ENCODE measurements at places on chromosomes 12 and 14.

DNA sequence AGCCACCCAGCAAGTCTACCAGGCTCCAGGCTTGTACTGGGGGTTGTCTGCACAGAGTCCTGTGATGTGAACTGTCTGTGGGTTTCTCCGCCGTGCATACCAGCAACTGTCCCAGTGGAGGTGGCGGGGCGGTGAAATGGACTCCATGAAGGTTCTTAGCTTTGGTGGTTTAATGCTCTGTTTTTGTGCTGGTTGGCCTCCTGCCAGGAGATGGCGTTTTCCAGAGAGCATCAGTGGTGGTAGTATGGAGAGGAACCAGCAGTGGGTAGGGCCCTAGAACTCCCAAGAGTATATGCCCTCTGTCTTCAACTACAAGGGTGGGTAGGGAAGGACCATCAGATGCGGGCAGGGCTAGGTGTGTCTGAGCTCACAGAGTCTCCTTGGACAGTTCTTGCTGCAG lies 303.8 kb downstream of the TMEM121 start:
- DNase-seq = no peak

DNA sequence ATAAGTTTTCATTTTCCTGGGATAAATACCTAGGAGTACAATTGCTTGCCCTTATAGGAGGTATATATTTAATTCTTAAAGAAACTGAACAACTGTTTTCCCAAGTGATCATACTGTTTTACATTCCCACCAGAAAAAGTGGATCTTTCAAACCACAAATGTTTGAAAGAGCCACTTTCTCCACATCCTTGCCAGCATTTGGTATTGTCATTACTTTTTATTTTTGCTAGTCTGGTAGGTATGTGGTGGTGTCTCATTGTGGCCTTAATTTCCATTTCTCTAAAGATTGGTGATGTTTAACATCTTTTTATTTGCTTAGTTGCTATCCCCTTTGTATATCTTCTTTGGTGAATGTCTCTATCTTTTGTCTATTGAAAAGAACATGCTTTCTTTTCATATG lies 50.6 kb downstream of the CCDC91 start:
- no peak for DNase-seq

DNA sequence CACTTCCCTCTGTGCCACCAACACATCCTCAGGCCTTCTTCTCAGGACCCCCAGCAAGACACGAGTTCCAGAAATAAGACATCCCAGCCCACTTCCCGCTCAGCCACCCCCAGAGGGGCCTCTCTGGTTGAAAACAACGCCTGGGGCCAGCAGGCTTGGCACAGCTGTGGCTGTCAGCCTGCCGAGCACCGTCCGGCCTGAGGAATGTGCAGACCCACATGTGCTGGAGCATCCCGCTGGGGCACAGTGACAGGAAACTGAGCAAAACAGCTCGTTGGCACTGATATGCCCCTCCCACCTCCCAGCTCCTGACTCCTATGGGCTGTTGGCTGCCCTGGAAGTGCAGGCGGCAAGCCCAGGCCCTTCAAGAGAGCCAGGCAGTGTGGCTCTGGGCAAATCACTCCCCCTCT lies 1.4 kb downstream of the SYNE3 start:
- DNase-seq = peak; percentile 42

GRCh38 chr12:130696379-130697100 lies 19.6 kb downstream of the RIMBP2 start:
- no peak for DNase-seq

GRCh38 chr14:91344096-91344495 lies 73.5 kb downstream of the CCDC88C start:
- DNase-seq = no peak

GRCh38 chr14:73842851-73843250 lies 8.8 kb upstream of the PTGR2 start:
- DNase-seq = no peak
